Kasumi-1 (cell line): ENCODE measurements at places on chromosomes 12 and 14.

DNA sequence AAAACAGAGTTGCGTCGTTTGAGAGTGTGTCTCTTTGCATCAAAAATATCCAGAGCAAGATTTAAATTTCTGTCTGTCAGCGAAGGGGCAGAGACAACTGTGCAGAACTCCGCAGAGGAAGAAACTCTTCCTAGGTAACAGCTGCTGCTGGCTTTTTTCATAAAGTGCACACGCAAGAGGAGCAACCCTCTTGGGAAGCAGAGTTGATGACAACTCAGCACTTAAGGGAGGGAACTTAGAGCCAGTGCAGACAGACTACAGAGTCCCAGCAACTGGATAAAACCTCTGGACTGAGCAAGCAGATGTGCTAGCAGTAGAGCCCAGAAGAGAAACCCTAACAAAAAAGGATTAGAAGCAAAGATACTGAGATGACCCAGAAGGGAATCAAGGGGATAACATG, 337.1 kb downstream of the PCNX1 start:
- DNase-seq, result no peak

DNA sequence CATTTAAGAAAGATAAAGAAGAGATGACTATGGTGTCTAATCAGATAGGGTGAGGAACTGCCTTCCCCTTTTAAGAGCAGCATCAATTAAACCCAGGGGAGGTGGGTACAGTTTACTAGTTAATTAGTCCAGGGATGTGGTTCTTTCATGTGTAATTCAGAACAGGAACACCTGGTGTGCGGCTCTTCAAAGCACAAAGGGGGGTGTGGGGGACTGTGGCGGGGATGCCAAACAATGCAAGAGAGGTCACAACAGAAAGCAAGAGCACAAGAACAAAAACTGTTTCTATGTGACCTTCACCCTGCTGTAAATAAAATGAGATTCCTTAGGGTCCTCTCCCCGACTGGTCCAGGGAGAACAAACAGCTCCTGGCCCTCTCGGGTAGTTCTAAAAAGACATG, 183.9 kb upstream of the SOX5 start:
- no peak for DNase-seq

- no peak for DNase-seq
Observed at GRCh38 chr12:12007001-12007712, 63.6 kb upstream of the BCL2L14 start.

GRCh38 chr12:22459838-22460490, 84.4 kb downstream of the C2CD5 start:
- peak; percentile 79 for DNase-seq

GRCh38 chr14:68370057-68370360, 422.9 kb downstream of the ZFP36L1 start:
- DNase-seq, result no peak

DNA sequence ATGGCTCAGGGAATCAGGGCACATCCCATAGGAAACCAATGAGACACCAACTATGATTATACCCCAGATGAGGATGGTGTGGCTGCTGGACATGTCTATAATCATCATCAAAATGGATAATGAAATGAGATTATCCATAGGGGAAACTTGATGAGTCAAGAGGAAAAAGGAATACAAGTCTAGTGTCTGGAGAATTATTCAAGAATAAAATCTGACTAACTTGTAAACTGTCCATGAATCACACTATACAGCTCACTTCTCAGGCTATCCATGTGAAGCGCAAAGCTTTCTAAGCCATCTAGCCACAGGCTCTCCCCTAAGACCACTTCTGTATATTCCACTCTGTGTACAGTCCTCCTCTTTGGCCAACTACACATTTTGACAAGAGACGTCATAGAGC, 52.5 kb downstream of the DUSP16 start:
- no peak for DNase-seq

GRCh38 chr12:130031571-130032189, 127.9 kb upstream of the TMEM132D start:
- DNase-seq, result peak; percentile 37

GRCh38 chr14:65703996-65704395, 291.5 kb downstream of the FUT8 start:
- no peak for DNase-seq

GRCh38 chr14:53032161-53032803, 81.4 kb upstream of the FERMT2 start:
- DNase-seq, result no peak

DNA sequence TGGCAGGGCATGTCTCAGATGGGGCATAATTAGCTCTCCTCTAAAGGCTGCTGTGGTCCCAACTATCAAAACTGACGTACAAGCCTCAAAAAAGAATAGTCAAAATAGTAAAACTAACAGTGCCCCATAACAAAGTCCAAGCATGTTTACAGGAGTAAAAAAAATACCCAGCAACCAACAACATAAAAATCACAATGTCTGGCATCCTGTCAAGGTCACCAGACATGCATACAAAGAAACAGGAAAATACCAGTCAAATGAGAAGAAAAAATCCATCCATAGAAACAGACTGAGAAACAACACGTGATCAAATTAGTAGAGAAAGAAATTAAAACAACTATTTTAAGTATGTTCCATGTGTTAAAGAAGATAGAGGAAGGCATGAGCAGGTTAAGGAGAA, 131.2 kb upstream of the C14orf180 start:
- DNase-seq, result no peak

- DNase-seq, result no peak
Observed at GRCh38 chr14:65237941-65238340, 135.6 kb upstream of the MAX start.

DNA sequence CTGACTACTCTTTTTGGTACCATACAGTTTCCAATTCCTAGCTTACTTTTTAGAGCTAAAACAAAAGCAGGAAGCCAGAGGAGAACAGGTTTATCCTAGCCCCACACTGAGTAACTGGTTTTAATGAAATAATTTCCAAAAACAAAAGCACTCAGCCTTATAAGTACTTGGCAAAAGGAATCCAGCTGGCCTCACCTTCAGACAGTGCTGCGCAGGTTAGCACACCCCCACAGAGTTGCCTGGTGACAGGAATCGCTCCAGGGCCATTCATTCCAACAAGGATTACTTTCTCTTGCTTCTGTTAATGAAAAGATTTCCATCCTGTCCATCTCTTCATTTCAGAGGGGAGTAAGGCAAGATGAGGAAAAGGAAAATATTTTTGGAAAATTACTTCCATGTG, 84.6 kb downstream of the SCFD1 start:
- no peak for DNase-seq

DNA sequence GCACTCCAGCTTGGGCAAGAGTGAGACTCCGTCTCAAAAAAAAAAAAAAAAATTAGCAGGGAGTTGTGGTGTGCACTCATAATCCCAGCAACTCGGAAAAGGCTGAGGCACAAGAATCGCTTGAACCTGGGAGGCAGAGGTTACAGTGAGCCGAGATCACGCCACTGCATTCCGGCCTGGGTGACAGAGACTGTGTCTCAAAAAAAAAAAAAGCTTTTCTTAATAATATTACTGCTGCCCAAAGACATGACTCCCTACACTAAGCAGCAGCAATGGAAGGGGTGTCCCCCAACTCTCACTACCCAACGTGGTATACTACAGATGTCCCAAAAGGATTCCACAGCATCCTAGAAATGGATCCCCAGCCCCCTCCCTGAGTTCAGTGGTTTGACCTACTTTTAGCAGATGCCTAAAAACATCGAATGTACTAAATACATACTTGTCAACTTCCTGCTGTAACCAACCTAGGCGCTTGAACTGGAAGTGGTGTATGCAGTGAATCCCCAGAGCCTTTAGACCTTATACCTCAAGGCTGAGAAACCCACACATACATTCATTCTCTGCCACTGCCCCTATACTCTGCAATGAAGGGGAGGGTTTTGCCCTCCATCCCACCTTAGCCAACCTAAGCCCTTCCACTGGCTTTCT, 8.5 kb upstream of the FKBP11 start:
- DNase-seq, result no peak

DNA sequence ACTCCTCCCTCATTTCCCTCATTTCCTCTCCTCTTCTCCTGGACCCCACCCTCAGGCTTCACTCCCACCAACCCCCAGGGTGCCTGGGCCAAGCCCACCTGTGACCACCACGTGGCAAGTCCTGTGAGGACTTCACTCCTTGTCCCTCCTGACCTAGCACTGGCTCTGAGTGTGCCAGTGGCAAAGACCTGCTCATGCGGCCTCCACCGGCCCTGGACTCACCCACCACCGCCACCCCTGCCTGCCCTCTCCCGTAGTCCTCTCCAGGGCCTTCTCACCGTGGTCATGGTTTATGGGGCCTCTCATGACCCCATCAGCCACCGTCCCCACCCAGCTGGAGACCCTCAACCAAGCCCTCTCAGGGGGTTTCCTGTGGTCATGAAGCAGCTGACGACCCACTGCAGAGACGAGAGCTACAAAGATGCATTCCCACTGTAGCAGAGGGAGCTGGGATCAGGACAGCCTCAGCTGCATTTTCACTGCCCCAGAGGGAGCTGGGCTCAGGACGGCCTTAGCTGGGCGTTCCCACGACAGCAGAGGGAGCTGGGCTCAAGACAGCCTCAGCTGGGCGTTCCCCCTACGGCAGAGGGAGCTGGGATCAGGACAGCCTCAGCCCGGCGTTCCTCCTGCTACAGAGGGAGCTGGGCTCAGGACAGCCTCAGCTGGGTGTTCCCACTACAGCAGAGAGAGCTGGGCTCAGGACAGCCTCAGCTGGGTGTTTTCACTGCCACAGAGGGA, 3.2 kb upstream of the C14orf180 start:
- no peak for DNase-seq

- no peak for DNase-seq
Observed at GRCh38 chr14:20608383-20609110, 17.4 kb upstream of the RNASE12 start.

DNA sequence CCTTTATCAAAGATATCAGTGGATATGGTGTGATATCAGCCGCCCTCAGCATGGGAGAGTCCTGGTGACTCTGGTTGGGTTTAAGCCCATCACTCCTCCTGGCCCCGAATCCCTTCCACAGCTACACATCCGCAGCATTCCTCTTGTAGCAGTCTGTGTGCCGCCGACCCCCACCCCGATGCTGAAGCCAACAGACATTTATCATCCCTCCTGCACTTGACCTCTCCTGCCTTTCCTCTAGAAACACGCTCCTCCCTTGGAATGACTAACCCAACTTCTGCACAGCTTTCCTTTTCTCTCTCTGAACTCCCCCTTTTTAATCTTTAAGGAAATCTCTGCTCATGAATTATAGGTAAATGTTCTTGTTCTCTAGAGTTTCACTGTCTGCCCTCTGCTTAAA, 250.9 kb upstream of the FOXN3 start:
- no peak for DNase-seq

GRCh38 chr12:26346736-26347135, 151.4 kb downstream of the SSPN start:
- DNase-seq, result no peak

- DNase-seq, result no peak
Observed at GRCh38 chr12:111312708-111313107, 56.2 kb downstream of the PHETA1 start.

DNA sequence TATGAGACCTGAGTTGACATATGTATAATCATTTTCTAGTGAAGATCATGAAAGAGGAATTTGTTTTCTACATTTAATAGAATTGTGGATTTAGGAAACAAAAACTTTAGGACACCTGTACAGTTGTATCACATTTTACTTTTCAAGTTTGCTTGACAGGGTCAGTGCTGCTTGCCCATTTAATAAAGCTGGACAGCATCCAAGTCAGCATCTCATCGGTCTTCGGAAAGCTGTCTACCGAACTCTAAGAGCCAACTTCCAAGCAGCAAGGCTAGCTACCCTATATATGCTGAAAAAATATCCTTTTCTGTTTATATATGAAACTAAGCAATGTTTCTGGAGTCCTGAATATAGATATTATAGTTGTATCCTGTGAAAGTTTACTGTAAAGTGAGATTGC, 52.3 kb downstream of the VEZT start:
- no peak for DNase-seq

- no peak for DNase-seq
Observed at GRCh38 chr12:53118751-53119300, 15.5 kb downstream of the SOAT2 start.

DNA sequence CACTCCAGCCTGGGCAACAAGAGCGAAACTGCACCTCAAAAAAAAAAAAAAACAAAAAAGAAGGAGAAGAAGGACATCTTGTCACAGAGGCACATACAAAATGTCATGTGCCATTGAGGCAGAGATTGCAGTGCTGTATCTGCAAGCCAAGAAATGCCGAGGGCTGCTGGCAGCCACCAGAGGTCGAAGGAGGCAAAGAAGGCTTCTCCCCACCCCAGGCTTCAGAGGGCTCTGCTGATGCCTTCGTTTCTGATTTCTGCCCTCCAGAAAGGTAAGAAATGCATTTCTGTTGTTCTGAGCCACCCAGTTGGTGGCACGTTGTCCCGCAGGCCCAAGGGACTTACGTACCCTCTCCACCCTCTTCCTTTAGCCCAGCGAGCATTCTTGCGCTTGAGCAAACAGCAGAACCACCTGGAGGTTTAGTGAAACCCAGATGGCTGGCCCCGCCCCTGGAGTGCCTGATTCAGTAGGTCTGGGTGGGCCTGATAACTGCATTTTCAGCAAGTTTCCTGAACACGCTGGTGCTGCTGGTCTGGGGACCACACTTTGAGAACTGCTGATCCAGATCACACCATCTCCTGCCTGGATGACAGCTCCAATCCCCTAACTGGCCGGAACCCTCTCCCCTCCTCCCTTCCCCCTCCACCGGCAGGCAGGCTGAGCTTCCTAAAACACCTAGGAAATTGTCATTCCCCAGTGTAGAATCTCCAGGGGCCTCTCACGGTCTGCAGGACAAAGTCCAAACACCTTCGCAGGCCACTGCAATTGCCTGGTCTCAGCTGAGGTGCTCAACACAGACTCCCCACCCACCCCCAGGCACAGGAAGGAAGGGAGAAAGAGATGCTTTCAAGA, 21.1 kb upstream of the SCARB1 start:
- no peak for DNase-seq

DNA sequence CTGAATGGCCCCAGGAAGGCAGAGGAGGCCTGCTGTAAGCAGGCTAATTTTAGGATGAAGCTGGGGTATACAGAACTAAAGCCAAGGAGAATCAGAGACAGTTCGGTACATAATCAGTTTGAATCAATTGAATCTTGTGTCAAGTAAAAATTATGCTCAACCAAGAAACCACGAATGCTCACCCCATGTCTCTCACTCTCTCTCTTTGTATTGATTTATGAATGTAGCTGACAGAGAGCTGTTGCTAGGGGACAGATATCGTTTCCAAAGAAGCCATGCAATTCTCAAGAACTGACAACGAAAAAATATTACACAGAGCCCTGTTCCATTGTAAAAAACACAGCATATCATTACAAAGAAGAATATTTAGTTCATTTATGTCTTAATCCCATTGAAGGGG, 151.1 kb upstream of the PKP2 start:
- DNase-seq, result no peak

DNA sequence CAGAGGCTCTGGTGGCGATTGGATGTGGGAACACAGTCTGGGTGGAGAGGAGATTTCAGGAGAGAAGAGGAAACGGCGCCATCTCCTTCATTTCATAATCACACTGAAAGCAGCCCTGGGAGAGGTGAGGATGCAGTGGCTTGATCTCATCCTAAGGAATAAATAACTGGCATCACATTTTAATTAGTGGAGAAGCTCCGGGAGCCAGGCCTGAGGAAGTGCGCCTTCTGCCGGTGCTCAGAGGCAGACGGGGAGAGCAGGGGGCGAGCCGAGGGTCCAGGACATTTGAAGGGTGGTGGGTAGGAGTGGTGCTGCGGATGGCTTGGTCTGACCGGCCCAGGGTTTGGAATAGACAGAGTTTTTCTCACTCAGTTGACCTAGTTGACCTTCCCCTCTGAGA, 265.0 kb downstream of the CACNA1C start:
- DNase-seq, result no peak
